H1 (cell line): ENCODE measurements at places on chromosomes 5 and 9. TPM values are rescaled to one million over a fixed set of nuclear protein-coding genes. Genes with fewer than 3 reads are reported as not detected.

- DNase-seq: no peak
Observed at GRCh38 chr5:6264394-6264793, 114.0 kb downstream of the MED10 start.

- no peak for DNase-seq
Observed at GRCh38 chr9:133430244-133430643, 8.1 kb downstream of the ADAMTS13 start.

- no peak for DNase-seq
Observed at GRCh38 chr5:79588696-79589095, 23.5 kb upstream of the TENT2 start.

BTNL3 gene
- total RNA-seq: not detected in 2 replicates
